SK-N-SH (cell line): ENCODE measurements at places on chromosomes 16 and 17.

GRCh38 chr17:74217037-74217730 lies 3.8 kb downstream of the TTYH2 start:
- DNase-seq, result no peak

GRCh38 chr16:3716831-3717234 lies 491 bp downstream of the TRAP1 start:
- peak; percentile 69 for DNase-seq

- no peak for DNase-seq
These were observed 12.5 kb upstream of the SLC4A1 start for GRCh38 chr17:44280392-44280937.

- DNase-seq, result no peak
These were observed 13.6 kb upstream of the SLC4A1 start for GRCh38 chr17:44281570-44281969.
